ENCODE measurements at places on chromosomes 3 and 15. TPM values are rescaled to one million over a fixed set of nuclear protein-coding genes. Genes with fewer than 3 reads are reported as not detected.

DNA sequence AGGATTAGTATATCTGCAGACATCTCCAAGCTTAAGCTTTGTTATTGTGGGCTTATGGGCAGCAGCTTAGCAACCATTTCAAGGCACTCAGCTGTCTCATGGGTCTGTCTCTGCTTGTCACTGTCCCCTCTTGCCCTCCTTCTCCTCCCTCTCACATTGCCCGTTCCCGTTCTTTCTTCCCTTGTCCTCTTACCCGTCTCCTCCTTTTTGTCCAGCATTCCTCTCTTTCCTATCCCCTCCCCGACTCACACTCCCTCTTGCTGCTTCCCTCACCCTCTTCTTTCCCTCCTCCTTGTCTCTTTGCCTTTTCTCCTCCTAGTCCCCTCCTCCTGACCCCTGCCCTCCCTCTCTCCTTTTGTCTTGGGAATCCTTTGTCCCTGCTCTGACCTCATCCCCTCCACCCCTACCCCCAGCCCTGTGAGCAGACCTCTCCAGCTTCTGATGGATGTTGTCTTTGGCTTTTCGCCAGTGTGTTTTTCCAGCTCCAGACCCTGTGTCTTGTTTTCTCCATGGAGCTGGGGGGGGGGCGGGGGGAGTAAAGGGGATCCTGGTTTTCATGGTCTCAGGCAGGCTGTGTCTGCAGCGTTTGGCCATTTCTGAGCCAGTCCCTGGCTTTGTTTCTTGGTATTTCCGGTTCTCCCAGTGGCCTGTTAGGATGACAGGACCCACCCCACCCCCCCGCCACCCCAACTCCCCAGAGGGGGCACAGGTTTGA, 47.9 kb upstream of the TRAK1 start:
- no peak overlapping the region for H3K4me3 ChIP-seq
- H3K27ac ChIP-seq: peak overlapping the region; percentile 85
- peaks cover 35% of the 10 kb centered on the region for H3K4me1 ChIP-seq

GRAMD2A gene
- 1.8 TPM for total RNA-seq

GRCh38 chr3:129575233-129575996, 31.1 kb downstream of the PLXND1 start:
- H3K27me3 ChIP-seq: no peaks in the 10 kb centered on the region
- H3K36me3 ChIP-seq: peaks cover 60% of the 10 kb centered on the region
- H3K27ac ChIP-seq: no peak overlapping the region
- peaks cover 26% of the 10 kb centered on the region for H3K4me1 ChIP-seq
- DNase-seq: no peak

NTRK3 gene
- 62.7 TPM for total RNA-seq

- H3K4me1 ChIP-seq: peaks cover 10% of the 10 kb centered on the region
- no peak for DNase-seq
- H3K36me3 ChIP-seq: no peaks in the 10 kb centered on the region
- H3K4me3 ChIP-seq: no peak overlapping the region
- H3K27ac ChIP-seq: no peak overlapping the region
- no peaks in the 10 kb centered on the region for H3K27me3 ChIP-seq
Measured at GRCh38 chr3:171378586-171378985, 81.6 kb downstream of the TNIK start.

DNA sequence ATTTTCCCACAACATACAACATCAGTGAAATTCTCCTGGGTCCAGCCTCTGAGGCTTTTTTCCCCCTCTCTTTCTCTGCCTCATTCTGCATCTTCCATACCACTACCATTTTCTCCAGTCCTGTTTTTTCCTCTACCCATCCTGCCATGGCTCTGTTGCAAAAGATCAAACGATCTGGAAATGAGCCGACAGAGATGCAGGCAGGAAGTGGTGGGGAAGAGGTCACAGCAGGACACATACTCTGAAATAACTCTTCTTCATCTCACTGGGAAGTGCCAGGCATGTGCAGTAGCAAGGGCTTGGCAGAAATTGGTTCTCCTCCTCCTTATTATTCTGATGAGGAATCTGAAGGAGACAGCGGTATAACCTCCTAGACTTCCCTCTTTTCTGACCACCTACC, 114.3 kb downstream of the CORO2B start:
- no peaks in the 10 kb centered on the region for H3K27me3 ChIP-seq
- peaks cover 21% of the 10 kb centered on the region for H3K36me3 ChIP-seq
- no peak overlapping the region for H3K4me3 ChIP-seq
- no peak for DNase-seq

DNA sequence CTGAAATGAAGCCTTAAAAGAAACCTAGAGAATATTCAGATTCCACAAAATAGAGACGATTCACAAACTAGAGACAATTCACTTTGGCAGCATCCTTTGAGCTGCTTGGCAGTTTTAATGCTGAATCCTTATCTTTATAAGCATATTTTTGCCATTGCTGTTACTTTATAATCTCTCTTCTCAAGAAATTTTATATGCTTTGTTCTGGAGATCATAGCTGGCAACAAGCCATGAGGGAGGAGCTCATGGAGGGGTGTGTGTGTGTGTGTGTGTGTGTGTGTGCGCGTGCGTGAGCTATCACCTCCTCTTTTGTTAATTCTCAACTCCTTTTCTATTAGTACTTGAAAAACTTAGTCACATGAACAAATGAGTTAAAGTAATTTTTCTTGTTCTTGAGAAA, 495.0 kb upstream of the RGMA start:
- no peaks in the 10 kb centered on the region for H3K27me3 ChIP-seq
- no peak overlapping the region for H3K27ac ChIP-seq
- no peak for DNase-seq
- no peaks in the 10 kb centered on the region for H3K4me1 ChIP-seq

PSMD6 gene
- total RNA-seq: 71.0 TPM

DNA sequence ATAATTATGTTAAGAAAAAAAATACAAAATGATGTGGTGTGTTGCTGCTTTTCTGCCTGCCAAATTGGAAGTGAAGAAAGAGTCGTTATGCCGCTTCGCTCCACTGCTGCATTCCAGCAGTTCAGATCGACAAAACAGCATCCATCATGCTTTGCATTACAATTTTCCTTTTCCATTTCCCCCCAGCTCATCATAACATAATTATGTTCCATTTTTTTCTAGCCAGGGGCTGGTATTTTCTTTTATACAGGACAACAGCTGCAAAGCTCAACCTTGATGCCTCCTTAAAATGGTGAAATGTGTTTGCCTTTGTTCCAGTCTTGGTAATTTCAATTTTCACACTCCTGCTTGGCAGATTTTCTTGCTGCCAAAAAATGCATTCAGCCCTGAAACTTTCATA, 44.9 kb upstream of the KBTBD12 start:
- no peak overlapping the region for H3K4me3 ChIP-seq
- H3K36me3 ChIP-seq: no peaks in the 10 kb centered on the region
- no peak overlapping the region for H3K27ac ChIP-seq

DNA sequence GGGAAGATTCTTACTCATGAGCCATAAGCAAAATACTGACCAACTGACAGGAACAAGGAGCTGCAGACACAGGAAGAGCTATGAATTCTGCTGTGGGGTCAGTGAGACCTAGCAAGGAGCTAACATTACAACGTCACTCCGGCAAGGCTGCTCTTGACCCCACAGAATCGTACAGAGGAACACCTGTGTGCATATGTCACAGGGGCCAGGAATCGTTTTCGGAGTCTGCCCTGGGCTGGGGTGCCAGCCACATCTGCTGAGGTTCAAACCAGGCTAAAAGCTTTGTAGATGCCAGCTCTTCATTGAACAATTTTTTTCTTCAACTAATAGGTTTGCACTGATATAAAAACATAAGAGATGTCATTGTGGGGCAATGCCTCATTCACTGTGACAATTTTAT, 82.6 kb downstream of the LRRK1 start:
- no peaks in the 10 kb centered on the region for H3K36me3 ChIP-seq
- H3K4me1 ChIP-seq: no peaks in the 10 kb centered on the region
- no peak overlapping the region for H3K27ac ChIP-seq

GRIP2 gene
- total RNA-seq: 8.4 TPM

GRCh38 chr3:141795276-141795675, 32.1 kb downstream of the GRK7 start:
- no peak for DNase-seq
- H3K27ac ChIP-seq: no peak overlapping the region

DNA sequence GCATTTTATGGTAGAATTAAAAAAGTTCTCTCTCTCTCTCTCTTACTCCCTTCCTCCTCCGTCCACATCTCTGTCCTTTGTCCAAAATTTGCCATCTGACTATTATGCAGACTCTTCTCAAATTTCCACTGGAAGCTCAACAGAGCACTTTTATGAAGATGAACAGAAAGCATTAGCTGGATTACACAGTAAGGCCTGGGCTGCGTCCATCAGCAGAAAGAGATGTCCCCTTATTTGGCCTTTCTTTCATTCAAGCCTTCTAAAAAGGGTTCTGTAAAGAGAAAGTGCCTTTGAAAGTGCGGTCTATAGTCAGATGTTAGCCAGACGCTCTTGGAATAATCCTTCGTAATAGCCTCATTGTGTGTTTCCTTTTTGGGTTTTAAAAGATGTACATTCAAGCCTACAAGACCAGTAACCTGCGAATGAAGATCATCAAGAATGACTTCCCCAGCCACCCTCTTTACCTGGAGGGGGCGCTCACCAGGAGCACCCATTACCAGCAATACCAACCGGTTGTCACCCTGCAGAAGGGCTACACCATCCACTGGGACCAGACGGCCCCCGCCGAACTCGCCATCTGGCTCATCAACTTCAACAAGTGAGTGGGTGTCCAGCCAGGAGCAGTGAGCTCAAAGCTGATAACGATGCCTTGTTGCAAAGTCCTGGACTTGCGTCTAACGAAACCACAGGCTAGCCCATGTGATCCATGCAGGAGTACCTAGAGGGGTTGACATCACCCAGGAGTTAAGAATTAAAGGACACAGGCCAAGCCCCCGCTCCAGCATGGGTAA, 53.1 kb downstream of the MESD start:
- DNase-seq: no peak
- peaks cover 8% of the 10 kb centered on the region for H3K36me3 ChIP-seq
- no peaks in the 10 kb centered on the region for H3K4me1 ChIP-seq
- H3K4me3 ChIP-seq: no peak overlapping the region
- no peak overlapping the region for H3K27ac ChIP-seq
- no peaks in the 10 kb centered on the region for H3K27me3 ChIP-seq

NPAP1 gene
- total RNA-seq: 0.69 TPM

DNA sequence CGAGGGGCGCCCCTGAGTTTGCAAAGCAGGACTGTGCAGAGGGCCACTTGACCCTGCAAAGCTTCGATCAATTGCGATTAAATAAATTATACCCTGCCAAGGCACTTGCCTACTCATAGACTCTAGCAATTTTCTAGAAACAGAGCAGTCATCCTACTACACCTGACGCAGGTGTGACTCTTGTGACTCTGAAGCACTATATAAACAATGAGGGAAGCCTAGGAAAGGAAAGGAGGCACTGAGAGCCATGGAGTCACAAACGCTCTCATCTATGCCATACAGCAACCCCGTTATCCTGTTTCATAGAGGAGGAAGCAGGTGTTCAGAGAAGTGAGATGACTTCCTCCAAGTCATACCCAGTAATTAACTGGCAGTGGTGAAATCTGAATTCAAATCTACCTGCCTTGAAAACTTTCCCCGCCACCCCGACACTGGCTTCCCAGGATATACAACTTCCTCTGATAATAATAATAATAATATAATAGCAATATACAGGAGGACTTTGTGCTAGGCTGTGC, 14.4 kb downstream of the ARHGEF3 start:
- peaks cover 9% of the 10 kb centered on the region for H3K4me1 ChIP-seq
- no peak overlapping the region for H3K27ac ChIP-seq
- no peak overlapping the region for H3K4me3 ChIP-seq
- no peaks in the 10 kb centered on the region for H3K27me3 ChIP-seq

- H3K4me1 ChIP-seq: no peaks in the 10 kb centered on the region
- peaks cover 31% of the 10 kb centered on the region for H3K36me3 ChIP-seq
- H3K27me3 ChIP-seq: no peaks in the 10 kb centered on the region
- DNase-seq: no peak
Measured at GRCh38 chr3:11803977-11804892, 42.5 kb downstream of the TAMM41 start.

DNA sequence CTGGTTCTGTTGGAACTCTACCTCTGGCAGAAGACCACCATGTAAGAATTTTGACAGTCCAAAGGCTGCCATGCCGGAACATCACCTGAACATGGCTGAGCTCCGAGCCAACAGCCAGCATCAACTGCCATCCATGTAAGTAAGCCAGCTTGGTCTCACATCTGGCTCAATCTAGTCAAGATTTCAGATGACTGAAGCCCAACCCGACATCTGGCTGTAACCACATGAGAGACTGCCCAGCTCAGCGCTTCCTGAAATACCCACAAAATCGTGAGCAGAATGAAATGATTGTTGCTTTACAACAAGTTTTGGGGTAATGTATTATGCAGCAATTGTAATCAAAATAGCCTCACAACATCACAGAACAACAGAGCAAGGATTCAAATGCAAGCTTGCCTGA, 32.9 kb downstream of the GHSR start:
- H3K4me3 ChIP-seq: no peak overlapping the region
- no peaks in the 10 kb centered on the region for H3K36me3 ChIP-seq
- no peak for DNase-seq
- no peaks in the 10 kb centered on the region for H3K4me1 ChIP-seq

ECE2 gene
- total RNA-seq: 12.5 TPM

DNA sequence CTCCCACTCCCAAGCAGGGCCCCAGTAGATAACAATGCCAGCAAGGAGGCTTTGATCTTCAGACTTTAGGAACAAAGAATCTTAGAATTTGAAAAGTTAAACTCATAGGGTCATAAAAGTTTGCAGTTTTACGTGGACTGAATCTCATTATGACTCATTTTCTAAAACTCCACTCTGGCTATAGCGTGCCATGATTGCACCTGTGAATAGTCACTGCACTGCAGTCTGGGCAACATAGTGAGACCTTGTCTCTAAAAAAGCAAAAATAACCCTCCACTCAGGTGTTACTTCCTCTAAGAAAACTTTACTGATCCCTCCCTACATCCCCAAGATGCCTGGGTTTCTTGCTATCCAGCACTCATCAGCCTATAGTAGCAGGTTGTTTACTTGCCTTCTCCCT, 104.5 kb downstream of the IL20RB start:
- no peak for DNase-seq
- H3K4me3 ChIP-seq: no peak overlapping the region
- no peak overlapping the region for H3K27ac ChIP-seq
- H3K4me1 ChIP-seq: no peaks in the 10 kb centered on the region
- H3K36me3 ChIP-seq: no peaks in the 10 kb centered on the region

TTLL13 gene
- total RNA-seq: 0.30 TPM

- H3K4me1 ChIP-seq: no peaks in the 10 kb centered on the region
- no peak for DNase-seq
- no peaks in the 10 kb centered on the region for H3K27me3 ChIP-seq
- H3K27ac ChIP-seq: no peak overlapping the region
- no peaks in the 10 kb centered on the region for H3K36me3 ChIP-seq
- no peak overlapping the region for H3K4me3 ChIP-seq
Measured at GRCh38 chr3:98962189-98962930, 60.9 kb upstream of the DCBLD2 start.

MFSD1 gene
- 91.3 TPM for total RNA-seq

Measured in spinal cord (tissue), 10 donors.